Kidney epithelial cell (primary cell): ENCODE measurements at places on chromosomes 16 and 17. TPM values are rescaled to one million over a fixed set of nuclear protein-coding genes. Genes with fewer than 3 reads are reported as not detected.

Gene PRSS27
- total RNA-seq = 2.9 and 3.1 TPM in 2 replicates

Gene POLR2C
- total RNA-seq = 70.4 and 73.0 TPM in 2 replicates

Gene NACA2
- not detected in 2 replicates for total RNA-seq

Gene RAMP2
- total RNA-seq = 1.3 and 5.3 TPM in 2 replicates

Gene GUCY2D
- 0.07 TPM in 1 of 2 replicates, not detected in the other for total RNA-seq

Gene ASGR2
- total RNA-seq = not detected in 2 replicates

Gene ADAP2
- total RNA-seq = 9.7 and 10.0 TPM in 2 replicates

Gene C16orf96
- not detected in 2 replicates for total RNA-seq

Gene SOCS3
- 36.0 and 39.2 TPM in 2 replicates for total RNA-seq

Gene HGS
- total RNA-seq = 215 and 239 TPM in 2 replicates
